ENCODE measurements at places on chromosomes 13 and 19. TPM values are rescaled to one million over a fixed set of nuclear protein-coding genes. Genes with fewer than 3 reads are reported as not detected.
A peak's percentile ranks its signal among the peaks of the same experiment; 100 is the strongest.

DNA sequence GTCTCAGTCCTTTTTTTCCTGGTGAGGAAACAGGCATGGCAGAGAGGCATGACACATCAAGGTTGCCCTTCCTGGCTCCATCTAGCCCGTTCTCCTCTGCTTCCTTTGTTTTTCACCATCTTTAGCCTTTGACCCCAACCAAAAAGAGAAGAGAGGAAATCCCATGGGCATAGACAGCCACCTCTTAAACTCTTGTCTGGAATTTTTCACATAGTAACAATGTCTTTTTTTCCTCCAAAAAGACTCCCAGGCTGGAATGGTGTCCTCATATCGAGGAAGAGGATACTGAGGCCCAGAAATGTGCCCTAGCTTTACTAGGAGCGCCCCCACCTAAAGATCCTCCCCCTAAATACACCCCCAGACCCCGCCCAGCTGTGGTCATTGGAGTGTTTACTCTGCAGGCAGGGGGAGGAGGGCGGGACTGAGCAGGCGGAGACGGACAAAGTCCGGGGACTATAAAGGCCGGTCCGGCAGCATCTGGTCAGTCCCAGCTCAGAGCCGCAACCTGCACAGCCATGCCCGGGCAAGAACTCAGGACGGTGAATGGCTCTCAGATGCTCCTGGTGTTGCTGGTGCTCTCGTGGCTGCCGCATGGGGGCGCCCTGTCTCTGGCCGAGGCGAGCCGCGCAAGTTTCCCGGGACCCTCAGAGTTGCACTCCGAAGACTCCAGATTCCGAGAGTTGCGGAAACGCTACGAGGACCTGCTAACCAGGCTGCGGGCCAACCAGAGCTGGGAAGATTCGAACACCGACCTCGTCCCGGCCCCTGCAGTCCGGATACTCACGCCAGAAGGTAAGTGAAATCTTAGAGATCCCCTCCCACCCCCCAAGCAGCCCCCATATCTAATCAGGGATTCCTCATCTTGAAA lies at the start of gene GDF15:
GDF15 (plus strand) TSS at position 484 of the 868 bp plus-strand sequence; CDS start at position 516, 32 bp downstream.
- peak; percentile 63 for DNase-seq

- DNase-seq, result no peak
These were observed 145.2 kb upstream of the KLHL1 start for GRCh38 chr13:70253411-70253810.

- DNase-seq, result no peak
These were observed 275.6 kb downstream of the KLF5 start for GRCh38 chr13:73334445-73334844.

- DNase-seq, result no peak
These were observed 174.2 kb downstream of the RBM26 start for GRCh38 chr13:79231887-79232286.

GRCh38 chr13:33544308-33544707 lies 258.8 kb upstream of the STARD13 start:
- DNase-seq, result no peak

The SETDB2 gene
- 16.0 TPM for total RNA-seq

DNA sequence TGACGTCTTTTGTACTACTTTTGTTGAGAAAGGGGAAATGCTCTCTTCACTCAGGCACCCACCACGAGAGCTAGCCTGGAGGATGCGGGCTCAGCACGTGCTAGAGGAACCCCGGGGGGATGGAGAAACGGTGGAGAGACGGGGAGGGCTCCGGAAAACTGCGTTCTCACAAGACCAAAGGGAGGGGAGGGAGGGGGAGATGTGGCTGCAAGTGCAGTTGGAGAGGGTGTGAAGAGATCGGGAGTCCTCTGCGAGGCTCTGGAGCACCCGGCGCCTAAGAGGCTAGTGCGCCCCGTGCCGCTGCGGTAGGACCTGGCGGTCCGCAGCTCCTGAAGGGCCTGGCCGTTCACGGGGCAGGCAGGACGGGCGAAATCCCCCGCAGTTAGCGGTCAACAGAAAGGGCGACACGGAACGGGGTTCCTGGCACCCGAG lies 43.4 kb upstream of the XPO4 start:
- DNase-seq, result no peak

DNA sequence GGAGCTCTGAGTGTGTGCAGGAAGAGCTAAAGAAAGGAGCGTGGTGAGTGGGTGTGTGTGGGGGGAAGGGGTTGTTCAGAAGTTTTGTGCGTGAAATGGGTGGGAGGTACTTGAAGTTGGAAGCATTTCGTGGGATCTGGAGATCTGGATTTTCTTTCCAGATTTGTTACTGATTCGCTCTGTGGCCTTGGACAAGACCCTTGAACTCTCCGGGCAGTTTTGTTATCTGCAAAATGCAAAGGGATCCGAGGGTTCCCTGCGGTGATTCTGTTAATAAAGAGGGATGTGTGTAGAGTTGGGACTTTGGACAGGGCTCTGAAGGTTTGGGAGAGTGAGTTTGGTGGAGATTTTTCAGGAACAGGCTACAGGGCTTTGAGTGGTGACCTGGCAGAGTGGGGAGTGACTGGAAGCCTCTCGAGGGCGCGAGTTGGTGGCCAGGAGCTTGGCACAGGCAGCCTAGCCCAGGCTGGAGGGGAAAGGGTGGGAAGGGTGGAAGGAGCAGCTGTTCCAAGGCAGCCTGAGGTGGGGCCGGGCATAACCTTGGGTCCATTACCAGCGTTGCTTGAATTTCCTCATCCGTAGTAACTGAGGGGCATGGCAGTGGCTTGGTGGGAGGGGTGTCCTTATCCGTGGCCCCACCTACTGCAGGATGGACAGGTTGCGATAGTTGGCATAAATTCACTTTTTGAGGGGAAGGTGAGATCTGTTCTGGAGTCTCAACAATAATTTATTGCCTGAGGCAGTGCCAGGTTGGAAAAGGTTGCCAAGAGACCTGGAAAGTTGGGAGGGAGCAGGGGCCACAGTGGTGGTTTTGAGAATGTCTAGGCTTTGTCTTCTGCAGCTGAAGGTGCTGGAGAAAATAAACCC lies 2.1 kb downstream of the ACTN4 start:
- no peak for DNase-seq
